Stimulated activated CD8-positive, alpha-beta memory T cell treated with anti-CD3 and anti-CD28 coated beads, Interleukin-7, amount 100 ng/mL, for 1 hour (primary cell): ENCODE measurements at places on chromosomes 6 and 20.

DNA sequence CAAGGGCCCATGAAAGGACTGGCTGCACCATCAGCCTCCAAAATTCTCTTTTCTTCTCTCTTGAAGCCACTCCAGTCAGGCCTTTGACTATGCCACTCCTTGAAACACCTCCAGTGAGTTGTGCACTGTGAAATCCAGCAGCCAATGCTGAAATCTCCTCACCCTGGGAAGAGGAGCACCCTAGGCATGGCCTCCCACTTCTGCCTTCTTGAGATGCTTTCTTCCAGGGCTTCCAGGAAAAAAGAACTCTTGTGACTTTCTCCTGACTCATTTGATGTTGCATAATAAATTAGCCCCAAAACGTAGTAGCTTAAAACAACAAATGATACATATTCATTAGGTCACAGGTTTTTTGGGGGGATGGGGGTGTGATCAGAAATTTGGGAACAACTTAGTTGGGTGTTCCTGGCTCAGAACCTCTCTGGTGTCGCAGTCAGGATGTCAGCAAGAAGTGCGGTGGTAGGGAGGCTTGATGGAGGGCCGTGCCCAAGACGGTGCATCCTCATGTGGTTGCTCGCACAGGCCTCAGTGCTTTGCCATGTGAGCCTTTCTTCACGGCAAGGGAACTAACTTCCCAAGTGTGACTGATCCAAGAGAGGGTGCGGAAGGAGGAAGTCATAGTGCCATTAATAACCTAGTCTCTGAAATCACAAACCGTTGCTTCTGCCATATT is 12.1 kb downstream of the NCR2 start:
- DNase-seq, result no peak

- no peak for DNase-seq
These were observed 114.3 kb downstream of the EYA2 start for GRCh38 chr20:47008842-47009518.

DNA sequence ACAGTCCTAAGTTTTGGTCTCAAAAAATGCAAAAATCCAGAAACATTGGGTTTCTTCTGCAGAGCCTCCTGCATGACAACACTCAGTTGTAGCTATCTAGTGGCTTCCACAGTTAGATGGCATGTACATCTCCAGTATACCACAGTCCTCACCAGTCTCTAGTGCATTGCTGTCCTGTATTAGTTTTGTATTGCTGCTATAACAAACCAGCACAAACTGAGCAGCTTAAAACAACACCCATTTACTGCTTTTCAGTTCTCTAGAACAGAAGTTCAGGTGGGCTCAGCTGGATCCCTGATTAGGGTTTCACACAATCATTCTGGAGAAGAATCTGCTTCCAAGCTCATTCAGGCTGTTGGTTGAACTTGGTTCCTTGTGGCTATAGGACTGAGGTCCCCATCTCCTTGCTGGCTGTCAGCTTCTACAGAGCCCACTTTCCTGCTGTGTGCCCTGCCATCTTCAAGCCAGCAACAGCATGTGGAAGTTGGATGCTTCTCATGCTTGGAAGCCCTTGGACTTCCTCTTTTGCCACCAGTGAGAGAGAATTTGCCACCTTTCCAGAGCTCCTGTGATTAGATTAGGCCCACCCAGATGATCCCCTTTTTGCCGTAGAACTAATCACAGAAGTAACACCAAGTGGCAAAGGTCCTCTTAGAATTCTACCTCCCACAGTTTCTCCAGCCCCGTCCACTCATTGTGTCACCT is 48.9 kb upstream of the TBC1D7 start:
- no peak for DNase-seq

DNA sequence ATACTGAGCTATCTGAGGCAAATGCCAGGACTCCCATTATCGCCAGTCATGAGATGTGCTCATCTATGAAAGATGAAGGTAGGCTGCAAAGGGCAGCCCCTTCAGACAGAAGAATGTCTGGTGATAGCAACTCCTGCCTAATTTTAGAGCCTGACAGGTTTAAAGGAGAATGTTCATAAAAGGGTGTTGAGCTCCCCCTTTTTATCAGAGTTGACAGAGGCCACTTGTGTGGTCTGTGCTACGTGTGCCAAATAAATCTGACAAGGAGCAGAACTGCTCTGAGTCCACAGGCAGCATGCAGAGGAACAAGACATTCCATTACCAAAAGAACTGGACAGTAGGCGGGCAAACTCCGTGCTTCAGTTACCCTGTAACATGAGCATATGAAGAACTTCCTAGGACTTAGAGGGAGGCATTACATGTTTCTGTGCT is 101.8 kb downstream of the PREP start:
- DNase-seq, result no peak

DNA sequence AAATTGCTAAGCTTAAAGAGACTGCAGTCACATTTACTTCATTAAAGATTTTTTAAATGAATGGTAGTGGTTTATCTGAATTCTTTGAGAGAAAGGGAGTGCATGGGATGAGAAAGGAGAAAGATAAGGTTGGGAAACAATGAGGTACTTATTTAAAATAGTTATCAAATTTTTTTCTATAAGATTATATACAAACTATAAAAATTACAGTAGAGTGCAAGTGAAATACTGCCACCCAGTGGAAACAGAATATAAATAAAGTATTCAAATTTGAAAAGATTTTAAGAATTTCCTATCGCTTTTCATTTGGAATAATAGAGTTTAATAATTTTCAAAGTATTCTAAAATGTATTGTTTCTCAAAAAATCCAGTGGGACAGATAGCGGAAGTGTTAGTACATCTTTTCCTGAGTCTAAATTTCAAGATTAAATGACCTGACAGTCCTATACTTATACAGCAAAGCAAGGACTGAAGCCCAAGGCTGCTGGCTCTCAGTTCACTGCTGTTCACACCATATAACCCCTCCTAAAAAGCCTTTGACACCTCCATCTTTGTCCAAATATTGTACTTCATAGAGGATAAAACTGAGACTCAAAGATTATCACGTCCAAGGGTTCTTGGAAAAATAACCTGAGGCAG is 31.1 kb downstream of the EPM2A start:
- DNase-seq, result no peak
